ENCODE measurements at places on chromosomes 3 and 15. TPM values are rescaled to one million over a fixed set of nuclear protein-coding genes. Genes with fewer than 3 reads are reported as not detected.

GRCh38 chr3:50583897-50584296 is 14.6 kb downstream of the HEMK1 start:
- no peak for DNase-seq

- DNase-seq: no peak
Observed at GRCh38 chr15:51281368-51281967, 56.9 kb downstream of the CYP19A1 start.

GRCh38 chr3:176795891-176796290 is 401.4 kb downstream of the TBL1XR1 start:
- DNase-seq: no peak

Gene CHRNB4
- polyA plus RNA-seq: 0.18 TPM
